ENCODE measurements at places on chromosomes 3 and 15.

GRCh38 chr15:37044915-37045648, 55.3 kb downstream of the MEIS2 start:
- no peak for DNase-seq

- no peak for DNase-seq
These were observed 36.3 kb upstream of the GNB5 start for GRCh38 chr15:52227456-52227855.

DNA sequence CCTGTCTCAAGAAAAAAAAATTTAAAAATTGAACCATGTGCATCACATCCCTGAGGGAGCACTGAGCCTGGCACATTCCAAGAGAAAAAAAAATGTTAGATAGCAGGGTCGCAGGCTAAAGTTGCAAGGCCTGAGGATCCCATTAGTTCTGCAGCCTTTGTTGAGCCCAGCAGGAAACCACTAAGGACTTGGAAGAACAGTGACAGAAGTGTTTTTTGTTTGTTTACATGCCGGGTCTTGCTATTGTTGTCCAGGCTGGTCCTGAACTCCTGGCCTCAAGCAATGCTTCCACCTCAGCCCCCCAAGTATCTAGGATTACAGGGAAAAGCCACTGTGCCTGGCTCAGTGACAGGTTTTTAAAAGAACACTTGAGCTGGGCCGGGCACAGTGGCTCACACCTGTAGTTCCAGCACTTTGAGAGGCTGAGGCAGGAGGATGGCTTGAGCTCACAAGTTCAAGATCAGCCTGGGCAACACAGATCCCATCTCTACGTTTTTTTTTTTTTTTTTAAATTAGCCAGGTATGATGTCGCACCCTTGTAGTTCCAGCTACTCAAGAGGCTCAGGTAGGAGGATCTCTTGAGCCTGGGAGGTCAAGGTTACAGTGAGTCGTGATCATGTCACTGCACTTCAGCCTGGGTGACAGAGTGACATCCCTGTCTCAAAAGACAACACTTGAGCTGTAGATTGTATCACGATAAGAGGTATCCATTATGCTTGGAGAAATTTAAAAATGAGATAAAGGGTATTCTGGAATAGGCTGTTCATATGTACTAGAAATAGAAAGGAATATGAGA, 15.2 kb downstream of the CHAC1 start:
- no peak for DNase-seq

GRCh38 chr15:96334705-96335410, 4.4 kb downstream of the NR2F2 start:
- peak; percentile 37 for DNase-seq

DNA sequence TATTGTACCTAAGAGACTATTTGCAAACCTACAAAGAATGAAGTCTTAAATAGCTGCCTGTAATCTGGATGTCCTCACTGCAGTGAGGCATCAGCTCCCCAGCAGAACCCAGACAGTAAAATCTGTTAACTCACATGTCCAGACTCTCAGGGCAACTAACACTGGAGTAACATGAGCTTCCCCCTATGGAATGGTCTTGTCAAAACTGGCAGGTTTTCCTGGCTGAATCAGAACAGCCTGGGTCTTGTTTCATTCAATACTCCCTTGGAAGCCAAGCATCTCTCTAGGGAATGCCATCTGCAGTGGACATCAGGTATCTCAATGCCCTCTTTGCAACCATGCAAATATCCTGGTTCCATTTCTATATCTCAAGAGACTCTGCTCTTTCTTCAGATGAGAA, 24.4 kb downstream of the PTPN9 start:
- no peak for DNase-seq

DNA sequence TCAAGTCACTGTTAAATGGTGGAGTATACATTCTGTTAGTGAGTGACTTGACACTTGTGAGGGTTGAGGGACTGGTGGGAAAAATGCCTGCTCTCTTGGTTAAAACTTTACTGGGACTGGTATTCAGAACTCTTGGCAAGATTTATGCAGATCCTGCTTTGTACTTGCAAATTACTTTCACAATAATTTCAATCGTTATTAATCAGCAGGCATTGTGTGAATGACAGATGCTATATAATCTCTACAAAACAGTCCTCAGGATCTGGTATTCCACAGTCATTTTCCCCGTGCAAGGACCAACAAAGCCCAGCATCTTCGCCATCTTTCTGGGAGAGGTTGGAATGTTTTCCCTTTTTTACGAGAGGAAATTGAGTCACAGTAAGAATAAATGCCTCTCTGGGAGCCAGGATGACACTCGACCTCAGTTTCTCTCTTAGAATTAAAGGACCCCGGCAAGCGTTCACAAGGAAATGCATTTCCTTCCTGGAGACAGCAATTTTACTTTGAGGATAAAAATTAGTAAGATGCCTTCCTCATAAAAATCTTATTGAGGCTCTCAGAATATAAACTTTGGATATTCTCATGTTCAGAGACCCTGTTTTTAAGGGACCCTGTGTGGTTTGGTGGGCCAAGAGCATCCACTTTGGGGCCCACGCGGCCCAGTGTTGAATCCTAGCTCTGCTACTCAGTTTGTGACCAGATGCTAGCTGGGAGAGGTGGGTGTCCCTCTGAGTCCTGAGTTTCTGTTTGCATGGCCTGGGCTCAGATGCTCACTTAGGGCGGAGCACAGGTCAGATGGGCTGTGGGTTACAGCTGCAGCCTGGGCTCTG, 45.3 kb upstream of the PLCL2 start:
- DNase-seq: no peak

GRCh38 chr3:106329521-106329920, 460.7 kb upstream of the CBLB start:
- DNase-seq: no peak
